Urinary bladder (tissue), 4 donors: ENCODE measurements at places on chromosomes 7 and 10. TPM values are rescaled to one million over a fixed set of nuclear protein-coding genes. Genes with fewer than 3 reads are reported as not detected.

C7orf57 gene
- total RNA-seq = 0.21 TPM

DNA sequence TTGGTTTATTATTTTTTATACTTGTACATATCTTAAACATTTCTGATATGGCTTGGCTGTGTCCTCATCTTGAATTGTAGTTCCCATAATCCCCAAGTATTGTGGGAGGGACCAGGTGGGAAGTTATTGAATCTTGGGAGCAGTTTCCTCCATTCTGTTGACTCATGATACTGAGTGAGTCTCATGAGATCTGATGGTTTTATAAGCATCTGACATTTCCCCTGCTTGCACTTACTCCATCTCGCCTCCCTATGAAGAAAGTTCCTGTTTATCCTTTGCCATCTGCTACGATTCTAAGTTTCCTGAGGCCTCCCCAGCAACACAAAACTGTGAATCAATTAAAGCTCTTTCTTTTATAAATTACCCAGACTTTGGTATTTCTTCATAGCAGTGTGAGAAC is 207.7 kb downstream of the TPK1 start:
- DNase-seq = no peak

CALHM1 gene
- total RNA-seq = not detected

- no peak for DNase-seq
These were observed 96.2 kb downstream of the VOPP1 start for GRCh38 chr7:55475855-55476803.

PYROXD2 gene
- 15.0 TPM for total RNA-seq

GRCh38 chr7:101861218-101861775 is 43.9 kb downstream of the CUX1 start:
- no peak for DNase-seq

- no peak for DNase-seq
These were observed 1.9 kb downstream of the CHAT start for GRCh38 chr10:49615721-49616120.

GRCh38 chr7:148014541-148014940 is 576.0 kb upstream of the C7orf33 start:
- DNase-seq = no peak

GRCh38 chr7:119472408-119473038 is 800.5 kb upstream of the KCND2 start:
- DNase-seq = no peak

GRCh38 chr10:88127269-88127668 is 263.8 kb downstream of the PTEN start:
- no peak for DNase-seq

- DNase-seq = no peak
These were observed 8.9 kb downstream of the COX19 start for GRCh38 chr7:966291-967069.

DNA sequence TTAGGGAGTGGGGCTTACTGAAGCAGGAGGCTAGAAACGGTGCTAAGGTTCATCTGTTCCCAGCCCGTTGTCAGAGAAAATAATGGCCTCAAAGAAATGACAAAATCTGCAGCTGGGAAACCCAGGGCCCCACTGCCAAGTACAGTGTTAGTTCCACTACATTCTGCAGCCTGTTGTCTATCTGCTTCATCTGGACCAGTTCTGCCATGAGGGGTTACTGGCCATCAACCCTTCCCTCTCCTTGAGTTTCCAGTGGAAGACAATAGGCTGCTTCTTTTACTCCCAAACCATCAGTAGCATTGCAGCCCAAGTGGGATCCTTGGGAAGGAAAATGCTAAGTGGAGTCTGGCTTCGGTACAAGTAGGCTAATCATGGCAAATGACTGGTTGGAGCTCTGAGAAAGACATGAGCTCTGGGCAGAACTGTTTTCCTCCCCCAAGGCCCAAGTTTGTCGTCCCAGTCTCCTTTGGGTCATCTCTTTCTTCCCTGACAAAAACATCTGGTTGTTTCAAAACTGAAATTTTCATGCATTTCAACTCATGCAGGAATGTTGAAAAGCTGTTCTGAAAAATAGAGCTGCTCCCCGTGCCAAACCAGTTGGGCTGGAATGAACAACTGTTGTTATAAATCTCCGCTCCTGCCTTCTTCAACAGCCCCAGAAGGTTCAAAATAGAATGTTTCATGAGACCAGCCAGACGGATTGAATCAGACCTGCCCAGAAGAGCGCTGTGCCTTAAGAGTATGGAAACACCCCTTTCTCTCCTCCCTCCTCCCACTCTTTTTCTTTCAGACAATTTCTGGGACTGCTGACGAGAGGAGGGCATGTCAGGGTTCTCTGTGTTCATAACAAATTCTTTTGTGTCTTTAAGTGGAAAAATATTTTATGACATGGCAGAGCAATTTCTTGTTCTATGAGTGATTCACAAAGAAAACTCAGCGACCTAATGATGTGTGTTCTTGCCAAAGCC is 116.6 kb downstream of the RAB18 start:
- DNase-seq = peak; percentile 56

DNA sequence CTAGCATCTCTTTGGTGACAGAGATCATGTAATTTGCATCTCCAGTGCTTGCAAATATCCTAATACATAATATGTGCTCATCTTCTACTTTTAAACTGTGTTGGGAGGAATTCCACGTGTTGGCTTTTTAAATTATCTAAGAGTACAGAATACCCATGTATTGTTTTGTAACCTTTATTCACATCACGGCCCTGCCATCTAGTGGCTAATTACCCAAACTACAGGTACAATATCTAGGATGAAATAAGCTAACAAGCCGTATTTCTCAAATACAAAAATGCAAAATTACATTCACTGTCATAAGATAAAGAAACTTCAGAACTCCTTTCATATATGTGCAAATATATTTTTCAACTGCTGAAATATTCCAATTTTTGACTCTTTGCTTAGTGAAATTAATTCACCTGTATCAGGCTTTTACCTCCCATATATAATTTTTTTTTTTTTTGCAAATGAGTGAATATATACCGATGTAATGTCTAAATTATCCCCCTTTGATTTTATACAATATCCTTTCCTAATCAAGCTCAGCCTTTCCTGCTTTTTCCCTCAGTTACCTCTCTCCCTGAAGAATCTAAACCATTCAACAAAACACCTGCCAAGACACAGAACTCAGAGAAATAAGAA is 30.3 kb upstream of the LSM8 start:
- DNase-seq = no peak

DNA sequence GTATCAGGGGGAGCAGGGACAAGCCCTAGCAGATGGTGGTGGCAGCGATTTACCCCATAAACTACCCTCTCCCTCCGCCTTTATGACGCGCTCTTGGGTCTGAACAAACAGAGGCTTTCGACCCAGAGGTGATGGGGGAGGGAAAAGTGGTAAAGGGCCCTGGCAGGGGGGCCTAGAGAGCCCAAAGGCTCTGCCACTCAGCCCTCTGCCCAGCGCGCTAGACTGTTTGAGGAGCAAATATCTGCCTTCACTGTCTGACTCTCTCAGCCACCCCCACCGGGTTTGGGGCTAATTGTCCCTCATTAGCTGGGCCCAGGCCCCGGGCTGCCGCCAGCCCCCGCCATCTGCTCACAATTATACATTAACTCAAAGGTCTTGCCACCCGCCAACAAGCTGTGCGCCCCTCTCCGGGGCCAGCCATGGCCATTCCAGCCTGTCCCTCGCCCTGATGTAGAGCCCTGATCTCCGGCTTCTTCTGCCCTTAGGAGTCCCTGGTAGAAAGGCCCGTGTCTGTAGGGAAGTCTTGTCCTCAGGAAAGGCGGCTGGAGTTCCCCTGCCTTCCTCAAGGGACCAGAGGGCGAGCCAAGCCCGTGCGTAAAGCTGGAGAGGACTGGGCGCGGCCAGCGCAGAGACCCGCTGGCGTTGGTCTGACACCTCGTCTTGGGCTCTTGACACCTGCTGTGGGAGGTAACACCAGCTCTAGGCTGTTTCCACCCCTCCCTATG is 1.9 kb upstream of the PAX4 start:
- DNase-seq = no peak

DNA sequence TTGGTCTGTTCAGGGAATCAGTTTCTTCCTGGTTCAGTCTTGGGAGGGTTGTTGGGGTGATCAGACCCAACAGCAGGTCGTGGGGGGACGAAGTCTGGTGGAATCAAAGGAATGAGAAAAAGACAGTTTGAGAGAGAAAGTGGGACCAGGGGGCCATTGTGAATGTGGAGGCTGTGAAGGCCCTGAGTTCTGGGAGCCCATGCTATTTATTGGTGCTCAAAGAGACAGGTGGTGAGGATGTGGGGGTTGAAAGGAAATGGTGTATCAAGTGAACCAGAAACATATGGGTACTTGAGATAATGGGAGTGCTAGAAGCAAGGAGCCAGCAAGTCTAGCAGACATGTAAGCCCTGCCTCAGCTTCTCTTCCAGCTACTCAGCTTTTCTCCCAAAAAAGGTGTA is 84.1 kb downstream of the CCSER2 start:
- DNase-seq = no peak

GRCh38 chr10:6255548-6256061 is 52.9 kb downstream of the PFKFB3 start:
- DNase-seq = no peak

GRCh38 chr10:16120563-16120962 is 260.3 kb upstream of the MINDY3 start:
- DNase-seq = no peak

PIK3AP1 gene
- 6.6 TPM for total RNA-seq

DNA sequence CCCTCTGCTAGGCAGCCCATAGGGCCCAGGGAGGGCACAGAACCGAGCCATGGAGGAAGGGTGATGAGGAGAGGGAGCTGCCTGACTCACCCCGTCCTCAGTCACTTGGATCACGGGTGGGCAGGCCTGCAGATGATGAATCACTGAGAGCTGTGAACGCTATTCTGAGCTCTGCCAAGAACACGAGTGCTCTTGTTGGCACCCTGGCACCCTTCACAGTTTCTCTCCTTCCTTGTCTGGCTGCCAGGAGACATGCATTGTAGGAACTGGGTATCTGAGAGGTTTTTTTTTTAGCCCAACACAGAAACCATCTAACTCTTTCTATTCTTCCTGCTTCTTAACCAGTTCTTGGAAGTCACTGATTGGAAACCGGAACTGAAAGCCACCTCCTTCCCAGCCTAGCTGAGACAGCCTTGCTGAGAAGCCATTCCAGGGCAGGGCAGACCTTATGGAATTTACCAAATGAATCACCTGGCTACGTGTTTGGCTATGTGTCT is 82.1 kb downstream of the SLC37A3 start:
- no peak for DNase-seq

DNA sequence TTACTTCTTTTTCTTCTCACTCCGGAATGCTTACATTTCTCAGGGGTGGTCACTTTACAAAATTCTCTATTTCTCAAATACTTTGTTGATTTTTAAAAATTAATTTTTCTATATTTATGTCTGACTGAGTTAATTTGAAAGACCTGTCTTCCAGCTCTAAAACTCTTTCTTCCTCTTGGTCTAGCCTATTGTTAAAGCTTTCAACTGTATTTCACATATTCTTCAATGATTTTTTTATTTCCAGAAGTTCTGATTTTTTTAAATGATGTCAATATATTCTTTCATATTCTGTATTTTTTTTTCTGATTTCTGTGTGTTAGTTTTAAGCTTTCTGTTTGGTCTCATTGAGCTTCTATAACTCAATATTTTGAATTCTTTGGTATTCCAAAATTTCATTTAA is 27.3 kb upstream of the AKR1C2 start:
- no peak for DNase-seq

- DNase-seq = no peak
These were observed 34.5 kb upstream of the TAC1 start for GRCh38 chr7:97697396-97697795.

DNA sequence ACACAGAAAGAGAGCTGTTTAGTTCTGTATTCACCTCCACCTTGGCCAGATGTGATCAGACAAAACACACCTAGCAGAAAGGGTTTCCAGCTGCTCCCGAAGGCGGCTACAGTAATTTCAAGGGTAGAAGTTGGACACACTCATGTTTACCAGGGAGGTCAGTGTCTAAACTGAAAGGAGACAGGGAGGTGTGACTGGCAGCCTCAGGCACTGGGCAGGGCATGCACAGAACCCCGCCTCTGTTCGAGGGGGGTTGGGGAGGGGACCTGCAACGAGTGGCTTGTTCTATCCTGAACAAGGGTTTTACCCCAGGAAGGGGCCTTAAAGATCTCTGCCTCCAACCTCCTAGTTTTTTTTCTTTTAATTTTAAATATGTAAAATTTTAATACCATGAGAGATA is 49.6 kb downstream of the BPGM start:
- DNase-seq = no peak

- no peak for DNase-seq
These were observed 16.2 kb upstream of the DNAJB6 start for GRCh38 chr7:157320608-157320980.
